Cardiac fibroblast (primary cell): ENCODE measurements at places on chromosomes 16 and 17.
A peak's percentile ranks its signal among the peaks of the same experiment; 100 is the strongest.

- peak; percentile 28 for DNase-seq
Measured at GRCh38 chr17:29569245-29569950, 897 bp downstream of the TP53I13 start.

DNA sequence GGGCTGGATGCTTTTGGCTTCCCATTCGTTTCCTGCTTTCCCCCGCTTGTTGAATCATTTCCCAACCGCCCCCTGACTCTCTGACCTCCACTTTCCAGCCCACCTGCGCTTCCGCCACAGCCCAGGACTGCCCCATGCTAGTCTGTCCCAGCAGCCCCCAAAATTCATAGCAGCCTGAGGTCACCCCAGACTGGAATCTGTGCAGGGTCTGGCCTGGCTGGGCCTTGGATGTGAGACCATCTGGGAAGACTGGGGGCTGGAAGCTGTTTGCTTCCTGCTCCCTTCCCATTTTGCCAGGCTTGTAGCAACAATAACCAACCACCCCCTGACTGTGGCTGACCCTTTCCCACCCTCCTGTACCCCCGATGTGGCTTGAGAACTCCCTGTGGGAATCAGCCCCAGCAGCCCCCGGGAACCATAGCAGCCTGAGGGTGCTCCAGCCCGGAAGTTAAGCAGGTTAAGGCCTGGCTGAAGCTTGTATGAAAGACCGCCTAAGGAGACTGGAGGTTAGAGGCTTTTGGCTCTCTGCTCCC lies 2290.8 kb downstream of the TP53TG3F start:
- no peak for DNase-seq

DNA sequence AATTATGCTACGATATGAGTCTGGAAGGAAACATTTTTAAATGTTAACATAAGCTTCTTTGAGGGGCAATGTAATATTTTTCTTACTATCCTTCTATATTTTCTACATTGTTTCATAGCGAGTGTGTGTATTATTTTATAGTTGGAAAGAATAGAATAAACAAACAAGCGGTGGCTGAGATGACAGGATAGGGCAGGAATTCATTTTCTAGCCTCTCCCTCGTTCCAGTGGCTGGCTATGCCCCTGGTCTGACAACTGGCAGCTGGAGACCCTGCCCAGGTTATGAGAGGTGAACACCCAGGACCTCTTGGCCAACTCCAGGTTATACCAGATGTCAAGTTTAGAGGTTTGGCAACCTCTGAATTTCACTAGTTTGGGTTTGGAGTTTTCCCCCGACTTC lies 14.5 kb upstream of the TNRC6C start:
- DNase-seq = no peak

- no peak for DNase-seq
Measured at GRCh38 chr17:80307994-80308691, 47.5 kb downstream of the RNF213 start.

DNA sequence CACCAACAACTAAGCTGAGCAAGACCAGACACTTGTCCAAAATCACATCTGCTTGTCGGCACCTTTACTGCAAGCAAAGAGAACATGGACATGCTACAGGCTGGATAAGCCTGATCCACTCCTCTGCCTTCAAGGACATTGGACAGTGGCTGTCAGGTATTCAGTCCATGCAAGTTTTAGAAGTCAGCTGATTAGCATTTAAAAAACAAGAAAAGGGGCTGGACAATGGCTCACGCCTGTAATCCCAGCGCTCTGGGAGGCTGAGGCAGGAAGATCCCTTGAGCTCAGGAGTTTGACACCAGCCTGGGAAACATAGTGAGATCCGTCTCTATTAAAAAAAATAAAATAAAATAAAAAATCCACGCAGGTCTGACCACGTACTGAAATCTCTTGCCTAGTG lies 20.3 kb downstream of the PARN start:
- no peak for DNase-seq

- DNase-seq = peak; percentile 3
Measured at GRCh38 chr16:19393226-19394111, 24.2 kb upstream of the TMC5 start.

- no peak for DNase-seq
Measured at GRCh38 chr17:9444687-9445086, 130.9 kb downstream of the STX8 start.

GRCh38 chr17:66951605-66951953 lies 12.9 kb upstream of the CACNG4 start:
- DNase-seq = no peak

DNA sequence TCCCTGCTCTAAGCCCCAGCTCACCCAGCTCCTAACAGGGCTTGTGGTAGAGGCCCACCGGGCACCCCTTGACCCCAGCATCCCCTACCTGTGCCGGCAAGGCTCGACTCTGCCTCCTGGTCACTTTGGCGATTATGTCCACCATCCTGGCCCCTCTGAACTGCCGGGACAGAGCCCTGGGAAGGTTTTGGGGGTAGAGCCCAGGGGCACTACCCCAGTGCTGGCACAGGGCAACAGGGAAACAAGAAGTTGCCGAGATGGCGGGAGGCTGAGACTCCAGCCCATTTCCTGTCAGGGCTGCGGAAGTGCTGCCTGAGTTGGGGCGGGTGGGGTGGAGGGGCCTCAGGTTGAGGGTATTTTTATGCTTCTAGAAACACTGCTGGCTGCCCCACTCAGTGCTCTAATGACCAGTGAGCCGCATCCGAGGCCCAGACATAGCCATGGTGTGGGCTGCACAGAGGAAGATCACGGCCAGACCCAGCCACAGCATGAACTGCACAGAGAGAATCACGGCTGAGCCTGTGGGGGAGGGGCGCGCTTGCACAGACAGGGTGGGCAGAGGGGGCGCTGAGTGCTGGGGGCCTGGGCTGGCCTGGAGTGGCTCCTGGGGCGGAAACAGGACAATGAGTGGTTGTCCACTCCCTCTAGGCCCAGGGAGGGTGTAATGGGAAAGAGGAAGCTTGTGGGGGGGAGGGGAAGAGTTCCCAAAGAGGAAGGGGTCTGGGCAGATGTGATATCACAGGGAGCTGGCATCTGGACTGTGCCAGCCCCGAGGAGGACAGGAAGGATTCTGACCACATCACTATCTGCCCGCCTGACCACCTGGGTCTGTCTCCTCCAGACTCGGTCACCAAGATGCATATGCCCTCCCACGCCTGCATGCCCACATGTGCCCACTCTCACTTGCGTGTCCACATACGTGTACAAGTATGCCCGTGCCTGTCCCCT lies 22.3 kb downstream of the ARHGAP27 start:
- no peak for DNase-seq

GRCh38 chr17:9286434-9286833 lies 265.1 kb downstream of the NTN1 start:
- DNase-seq = no peak

DNA sequence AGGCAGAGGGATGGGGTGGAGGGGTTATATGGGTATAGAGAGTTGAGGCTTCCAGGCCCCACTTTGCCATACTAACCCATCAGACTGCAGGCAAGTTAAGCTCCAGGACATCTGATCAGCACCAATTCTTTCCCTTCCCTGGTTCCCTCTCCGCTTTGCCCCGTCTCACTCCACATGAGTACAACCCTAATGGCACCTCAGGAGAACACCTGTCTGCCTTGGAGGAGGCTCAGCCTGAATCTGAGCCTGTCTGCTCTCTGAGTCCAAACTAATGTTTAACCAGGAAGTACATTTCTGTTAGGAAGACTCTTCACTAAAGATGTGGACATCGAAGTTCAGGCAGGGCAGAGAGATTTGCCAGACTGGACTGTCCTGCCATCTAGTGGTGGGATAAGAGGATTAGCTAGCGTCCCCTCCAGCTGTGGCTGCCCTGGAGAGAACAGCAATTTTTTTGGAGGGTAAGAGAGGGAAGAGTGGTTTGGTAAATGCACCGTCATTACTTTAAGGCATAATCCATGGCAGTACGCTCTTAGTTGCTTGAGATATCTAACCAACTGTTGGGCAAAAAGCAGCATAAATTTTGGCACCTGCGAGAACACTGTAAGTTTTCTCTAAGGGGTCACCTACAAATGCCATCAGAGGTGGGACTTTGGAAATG lies 29.2 kb upstream of the LRRC75A start:
- peak; percentile 93 for DNase-seq

DNA sequence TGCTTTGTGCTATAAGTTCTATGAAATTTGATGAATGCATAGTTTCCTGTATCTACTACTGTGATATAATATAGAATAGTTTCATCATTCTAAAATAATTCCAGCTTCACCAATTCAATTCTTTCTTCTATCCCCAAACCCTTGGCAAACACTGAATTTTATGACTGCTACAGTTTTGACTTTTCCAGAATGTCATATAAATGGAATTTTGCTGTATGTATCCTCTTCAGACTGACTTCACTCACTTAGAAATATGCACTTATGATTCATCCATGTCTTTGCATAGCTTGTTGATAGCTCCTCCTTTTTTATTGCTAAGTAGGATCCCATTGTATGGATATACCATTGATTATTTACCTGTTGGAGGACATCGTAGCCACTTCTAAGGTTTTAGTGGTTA lies 89.1 kb upstream of the HS3ST3A1 start:
- DNase-seq = no peak

- peak; percentile 98 for DNase-seq
Measured at GRCh38 chr16:14501331-14502255, 128.5 kb downstream of the PARN start.

DNA sequence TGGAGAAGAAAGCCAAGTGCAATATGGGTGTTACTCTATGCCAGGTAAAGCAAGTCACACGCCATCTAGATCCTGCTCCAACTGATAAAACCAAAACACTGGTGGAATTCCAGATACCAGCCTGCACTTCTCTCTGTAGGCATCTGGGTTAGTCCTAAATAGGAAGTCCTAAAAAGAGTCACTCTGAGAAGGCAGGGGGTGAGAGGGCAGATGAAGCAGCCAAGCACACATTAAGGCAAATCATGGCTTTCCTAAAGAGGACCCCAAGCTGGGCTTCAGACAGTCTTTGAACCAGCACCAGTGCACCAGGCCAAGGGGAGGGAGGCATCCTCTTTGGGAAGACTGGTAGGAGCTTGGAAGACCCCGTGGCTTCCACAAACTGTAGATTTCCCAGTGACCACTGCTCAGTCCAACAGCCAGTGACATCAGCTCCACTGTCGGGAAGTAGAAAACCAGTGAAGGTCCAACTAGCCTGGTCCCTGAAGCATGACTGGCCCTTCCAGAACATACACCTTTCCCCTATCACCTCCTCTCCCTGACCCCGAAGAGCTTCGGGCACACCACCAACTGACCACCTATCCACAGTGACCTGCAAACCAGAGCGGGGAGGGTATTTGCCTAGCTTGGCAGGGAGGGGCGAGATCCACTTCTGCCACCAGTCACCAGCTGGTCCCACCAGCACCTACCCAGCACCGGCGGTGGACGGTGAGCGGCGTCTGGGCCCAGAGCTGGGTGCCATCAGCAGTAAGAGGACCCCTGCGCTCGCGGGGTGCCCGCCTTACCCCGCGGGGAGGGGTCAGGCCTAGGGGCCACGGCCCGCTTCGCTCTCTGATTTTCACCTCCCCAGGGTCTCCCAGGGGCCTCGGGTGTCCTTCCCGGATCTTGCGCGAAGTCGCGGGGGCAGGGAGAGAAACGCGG lies 1.0 kb downstream of the LITAF start:
- DNase-seq = peak; percentile 45

DNA sequence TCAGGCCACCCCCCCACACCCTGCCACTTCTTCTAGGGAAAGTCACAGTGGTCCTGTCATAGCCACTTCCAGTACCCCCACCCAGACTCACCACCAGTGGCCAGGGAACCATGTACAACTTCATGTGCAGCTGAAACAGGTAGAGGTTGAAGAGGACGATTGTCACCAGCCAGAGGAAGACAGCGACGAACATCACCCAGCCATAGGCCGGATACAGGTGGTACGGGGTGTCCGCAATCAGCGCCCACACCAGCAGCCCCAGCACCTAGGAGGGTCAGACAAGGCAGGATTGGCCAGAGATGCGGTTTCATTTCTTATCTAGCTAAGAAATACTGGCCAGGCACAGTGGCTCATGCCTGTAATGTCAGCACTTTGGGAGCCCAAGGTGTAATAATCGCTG lies 16.7 kb downstream of the ARL2BP start:
- no peak for DNase-seq

DNA sequence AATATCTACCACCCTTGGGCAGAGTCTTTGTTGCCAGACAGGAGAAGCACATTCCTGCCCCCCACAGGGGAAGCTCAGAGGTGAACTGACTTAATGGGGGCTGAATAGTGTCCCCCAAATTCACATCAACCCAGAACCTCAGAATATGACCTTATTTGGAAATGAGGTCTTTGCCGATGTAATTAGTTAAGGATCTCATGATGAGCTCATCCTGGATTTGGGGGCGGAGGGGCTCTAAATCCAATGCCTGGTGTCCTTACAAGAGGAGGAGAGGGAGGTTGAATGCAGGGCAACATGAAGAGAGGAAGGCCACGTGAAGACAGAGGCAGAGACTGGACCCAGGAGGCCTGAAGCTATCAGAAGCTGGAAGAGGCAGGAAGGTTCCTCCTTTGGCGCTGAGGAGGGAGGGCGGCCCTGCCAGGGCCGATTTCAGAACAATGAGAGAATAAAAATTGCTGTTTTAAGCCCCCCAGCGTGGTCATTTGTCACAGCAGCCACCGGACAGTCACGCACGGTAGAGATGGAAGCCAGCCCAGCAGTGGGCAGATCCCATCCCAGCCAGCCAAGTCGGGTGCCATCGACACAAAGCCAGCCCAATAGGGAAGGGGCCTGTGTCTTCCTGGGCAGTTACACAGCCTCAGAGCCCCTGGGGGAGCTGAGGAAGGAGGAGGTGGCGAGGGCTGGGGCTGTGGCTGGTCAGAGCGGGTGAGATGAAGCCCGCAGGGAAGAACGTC lies 21.3 kb downstream of the C16orf74 start:
- DNase-seq = no peak

DNA sequence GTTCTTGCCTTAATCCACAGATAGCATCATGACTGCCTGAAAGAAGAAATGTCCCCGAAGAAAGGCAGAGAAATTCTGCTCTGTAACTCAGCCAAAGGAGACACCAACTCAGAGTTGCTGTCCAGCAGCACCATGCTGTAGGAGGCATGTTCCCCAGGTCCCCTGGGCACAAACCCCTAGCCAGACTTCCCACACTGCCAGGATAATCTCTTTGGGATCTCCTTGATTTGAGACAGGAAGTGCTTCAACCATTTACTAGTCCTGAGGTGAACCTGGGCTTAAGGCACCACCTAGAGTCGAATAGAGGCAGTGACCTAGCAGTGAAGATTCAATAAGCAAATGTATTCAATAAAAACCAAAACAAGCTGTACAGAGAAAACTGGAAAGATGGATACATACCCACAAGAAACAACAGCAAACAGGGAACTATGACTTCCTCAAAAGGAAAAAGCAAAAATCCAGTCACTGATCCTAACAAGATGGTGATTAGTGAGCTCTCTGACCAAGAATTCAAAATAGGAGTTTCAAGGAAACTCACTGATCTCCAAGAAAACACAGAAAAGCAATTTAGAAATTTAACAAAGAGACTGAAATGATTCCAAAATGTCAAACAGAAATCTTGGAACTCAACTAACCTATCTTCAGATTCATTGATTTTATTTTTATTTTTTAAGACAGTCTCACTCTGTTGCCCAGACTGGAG lies 5.7 kb downstream of the OR4D2 start:
- DNase-seq = peak; percentile 42

- no peak for DNase-seq
Measured at GRCh38 chr17:74466828-74467184, 372 bp downstream of the CD300A start.

- DNase-seq = peak; percentile 93
Measured at GRCh38 chr16:67184995-67185650, 1.4 kb upstream of the MATCAP1 start.

GRCh38 chr16:84223456-84223855 lies 16.4 kb downstream of the KCNG4 start:
- no peak for DNase-seq

- no peak for DNase-seq
Measured at GRCh38 chr16:53805113-53805512, 101.2 kb downstream of the FTO start.
